SK-N-SH treated with all-trans-retinoic acid at 6 μM for 48 hours (cell line): ENCODE measurements at places on chromosomes 11 and 22.

DNA sequence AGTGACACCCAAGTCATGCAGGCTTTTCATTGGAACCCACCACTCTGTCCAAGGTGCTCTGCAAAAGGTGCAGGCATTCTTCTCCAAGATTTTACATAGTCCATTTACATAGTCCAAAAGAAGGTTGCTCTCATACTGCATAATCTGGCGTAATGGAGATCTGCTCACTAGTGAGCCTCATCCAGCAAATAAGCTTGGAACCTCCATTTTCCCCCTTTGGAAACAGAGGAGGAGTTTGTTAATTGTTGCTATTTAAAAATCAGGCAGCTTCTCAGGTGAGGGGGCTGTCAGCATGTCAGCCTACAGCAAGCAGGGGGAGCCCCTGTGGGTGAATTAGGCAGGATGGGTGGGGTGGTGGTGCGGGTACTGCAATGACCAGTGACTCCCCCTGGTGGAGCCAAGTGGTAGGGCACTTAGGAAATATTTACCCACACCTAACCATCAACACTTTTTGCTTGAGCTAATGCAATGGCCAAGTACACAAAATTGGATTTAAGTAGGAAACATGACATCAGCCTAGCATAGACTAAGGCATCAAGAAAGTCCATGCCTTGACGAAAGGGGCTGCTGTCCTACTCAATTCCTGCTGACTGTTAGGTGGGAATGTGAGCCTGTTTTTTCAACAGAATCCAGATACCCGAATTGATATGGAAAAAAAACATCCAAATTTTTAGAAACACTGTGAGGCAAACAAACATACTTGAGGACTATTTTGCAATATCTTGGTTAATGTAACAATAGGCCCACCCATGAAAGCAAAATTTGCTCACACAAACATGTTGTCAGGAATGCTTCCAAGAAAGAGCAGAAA, 64.5 kb downstream of the AMBRA1 start:
- peak; percentile 94 for ATAC-seq

DNA sequence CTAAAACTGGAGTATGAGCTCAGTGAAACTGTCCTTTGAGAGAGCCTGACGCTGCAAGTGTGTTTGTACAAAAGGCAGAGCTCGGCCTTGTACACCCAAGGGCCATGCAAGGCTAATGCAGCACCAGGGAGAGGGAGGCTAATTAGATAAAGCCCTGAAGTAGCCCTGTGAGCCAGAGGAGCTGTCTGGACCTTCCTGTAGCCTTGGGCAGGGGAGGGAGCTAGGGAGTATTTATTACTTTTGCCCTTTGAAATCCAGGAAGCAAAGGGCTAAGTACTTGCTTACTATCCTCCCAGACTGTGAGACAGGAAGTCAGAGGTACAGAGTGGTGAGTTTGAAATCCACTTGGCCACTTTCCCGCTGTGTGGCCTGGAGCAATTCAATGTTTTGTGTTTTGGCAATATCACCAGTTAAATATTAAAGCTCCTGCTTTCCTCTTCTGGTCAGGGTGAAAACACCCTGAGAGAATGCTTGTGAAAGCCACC, 10.2 kb upstream of the LDHA start:
- peak; percentile 77 for ATAC-seq

DNA sequence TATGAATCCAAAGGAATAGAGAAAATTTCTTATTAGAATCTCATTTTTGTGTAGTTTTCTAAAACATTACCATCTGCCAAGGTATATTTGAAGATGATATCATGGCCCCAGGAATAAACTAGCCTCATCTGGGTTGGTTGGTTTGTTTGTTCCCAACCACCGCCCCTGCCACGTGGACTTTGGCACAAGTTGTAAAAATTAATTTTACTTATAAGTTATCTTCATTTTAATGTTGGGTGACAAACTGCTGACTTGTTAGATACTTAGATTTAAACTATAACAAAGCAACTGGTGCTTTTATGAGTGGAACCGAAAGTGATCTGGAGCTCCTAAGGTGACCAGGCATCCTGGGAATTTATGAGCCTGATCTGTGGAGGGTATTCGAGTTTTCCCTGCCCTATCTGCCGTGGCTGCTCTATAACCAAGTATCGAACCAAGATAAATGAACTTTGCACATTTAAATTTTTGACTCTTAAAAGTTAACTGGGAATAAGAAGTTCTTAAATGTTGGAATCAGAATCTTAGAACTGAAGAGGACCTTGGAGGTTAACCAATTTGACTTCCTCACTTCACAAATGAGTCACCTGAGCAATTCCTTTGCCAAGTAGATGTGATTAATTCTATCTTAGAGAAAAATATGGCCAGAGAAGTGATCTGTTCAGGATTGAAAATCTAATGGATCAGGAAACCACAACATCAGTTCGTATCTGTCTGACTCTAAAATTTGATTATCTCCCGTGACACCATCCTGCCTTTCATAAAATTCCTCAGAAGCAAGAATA, 129.1 kb upstream of the ARHGAP42 start:
- ATAC-seq = no peak

DNA sequence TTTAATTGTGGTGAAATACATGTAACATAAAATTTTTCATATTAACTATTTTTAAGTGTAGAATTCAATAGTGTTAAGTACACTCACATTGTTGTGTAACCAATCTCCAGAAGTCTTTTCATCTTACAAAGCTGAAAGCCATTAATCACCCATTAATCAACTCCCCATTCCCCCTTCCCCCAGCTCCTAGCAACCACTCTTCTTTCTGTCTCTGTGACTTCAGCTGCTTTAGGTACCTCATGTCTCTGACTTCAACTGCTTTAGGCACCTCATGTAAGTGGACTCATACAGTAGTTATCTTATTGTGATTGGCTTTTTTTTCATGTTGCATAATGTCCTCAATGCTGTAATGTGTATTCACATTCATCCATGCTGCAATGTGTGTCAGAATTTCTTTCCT, 150.8 kb upstream of the NTM start:
- no peak for ATAC-seq

DNA sequence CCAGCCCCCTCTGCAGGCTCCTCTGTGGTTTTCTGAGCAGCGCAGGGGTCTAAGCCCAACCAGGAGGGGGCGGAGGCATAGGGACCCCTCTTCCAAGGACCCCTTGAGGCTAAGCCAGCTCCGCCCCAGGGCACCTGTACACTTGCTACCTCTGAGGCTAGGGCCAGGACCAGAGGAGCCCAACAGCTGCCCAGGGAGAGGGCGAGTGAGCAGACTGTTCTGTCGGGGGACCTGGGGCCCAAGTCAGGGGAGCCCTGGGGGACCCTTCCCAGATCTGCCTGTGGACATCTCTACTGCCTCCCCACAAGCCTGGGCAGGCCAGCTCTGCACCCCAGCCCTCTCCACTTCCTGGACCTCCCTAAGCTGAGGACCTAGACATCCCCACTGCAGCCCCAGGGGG, 1.8 kb downstream of the B4GALNT4 start:
- ATAC-seq = no peak

DNA sequence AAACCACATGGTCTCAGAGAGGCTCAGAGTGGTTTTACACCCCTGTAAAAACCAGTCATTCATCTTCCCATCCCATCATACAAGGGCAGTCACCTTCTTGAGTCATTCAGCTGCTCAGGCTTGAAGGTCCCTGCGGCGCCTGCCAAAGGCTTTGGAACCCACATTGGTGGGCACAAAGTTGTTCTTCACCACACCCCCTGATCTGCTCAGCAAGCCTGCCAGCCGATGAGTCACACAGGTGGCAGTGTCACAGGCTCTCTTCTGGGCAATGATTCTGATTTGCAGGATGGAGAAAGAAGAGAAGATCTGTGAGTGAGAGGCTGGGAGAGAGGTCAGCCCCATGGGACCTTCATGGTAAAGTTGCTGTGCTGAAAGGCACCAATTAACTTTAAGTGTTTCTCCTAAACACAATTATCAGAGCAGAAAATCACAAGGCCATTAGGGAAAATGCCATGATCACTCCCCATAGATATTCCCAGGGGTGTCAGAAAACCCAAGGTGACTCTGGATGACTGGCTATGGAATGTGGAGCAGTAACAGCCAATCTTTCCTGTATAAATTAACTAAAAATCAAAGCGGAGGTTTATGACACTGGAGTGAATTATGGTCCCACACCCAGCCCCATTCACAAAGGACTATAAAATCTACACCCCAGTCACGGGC, 4.4 kb downstream of the CALCA start:
- ATAC-seq = no peak

DNA sequence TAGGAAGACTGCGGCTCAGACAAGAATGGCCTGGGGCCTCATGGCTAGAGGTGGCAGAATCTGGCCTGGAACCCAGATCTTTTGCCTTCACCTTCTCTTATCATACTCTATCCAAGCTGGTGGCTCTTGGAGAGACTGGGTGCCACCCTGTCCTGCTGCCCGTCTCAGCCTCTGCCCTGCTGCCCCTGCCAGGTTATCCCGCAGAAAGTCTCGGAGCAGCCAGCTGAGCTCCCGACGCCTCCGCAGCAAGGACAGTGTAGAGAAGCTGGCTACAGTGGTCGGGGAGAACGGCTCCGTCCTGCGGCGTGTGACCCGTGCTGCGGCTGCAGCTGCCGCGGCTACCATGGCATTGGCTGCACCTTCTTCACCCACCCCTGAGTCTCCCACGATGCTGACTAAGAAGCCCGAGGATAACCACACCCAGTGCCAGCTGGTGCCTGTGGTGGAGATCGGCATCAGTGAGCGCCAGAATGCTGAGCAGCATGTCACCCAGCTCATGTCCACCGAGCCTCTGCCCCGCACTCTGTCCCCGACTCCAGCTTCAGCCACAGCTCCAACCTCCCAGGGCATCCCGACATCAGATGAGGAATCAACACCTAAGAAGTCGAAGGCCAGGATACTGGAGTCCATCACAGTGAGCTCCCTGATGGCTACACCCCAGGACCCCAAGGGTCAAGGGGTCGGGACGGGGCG, 5.9 kb downstream of the INCENP start:
- ATAC-seq = no peak

- ATAC-seq = no peak
These were observed 668.7 kb downstream of the BRD1 start for GRCh38 chr22:49158741-49159564.

GRCh38 chr11:133896028-133896427, 50.7 kb upstream of the SPATA19 start:
- ATAC-seq = no peak

DNA sequence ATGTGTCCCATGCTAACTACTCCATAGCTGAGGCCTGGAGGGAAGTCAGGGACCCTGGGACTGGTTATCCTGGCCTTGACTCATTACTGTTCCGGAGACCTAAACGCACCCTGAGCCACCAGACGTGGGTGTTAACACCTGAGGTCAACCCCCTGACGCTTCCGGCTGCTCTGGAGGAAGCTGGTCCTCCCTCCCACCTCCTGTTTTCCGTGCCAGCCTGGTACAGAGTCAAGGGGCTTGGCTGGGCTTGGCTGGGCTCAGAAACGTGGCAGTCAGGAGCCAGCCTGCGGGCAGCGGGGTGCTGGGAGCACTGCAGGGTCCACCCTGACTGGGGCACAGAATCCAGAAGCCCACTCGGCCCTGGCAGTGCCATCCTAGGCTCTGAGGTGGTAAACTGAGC, 2.6 kb downstream of the TMPRSS4 start:
- ATAC-seq = no peak

GRCh38 chr11:36195496-36196354, 93.5 kb downstream of the COMMD9 start:
- ATAC-seq = peak; percentile 90

GRCh38 chr22:24370401-24370800, 57.0 kb upstream of the ADORA2A start:
- ATAC-seq = no peak

- ATAC-seq = peak; percentile 84
These were observed 10.8 kb upstream of the OR51D1 start for GRCh38 chr11:4626207-4627099.

GRCh38 chr22:26464312-26464711, 19.3 kb downstream of the HPS4 start:
- no peak for ATAC-seq

DNA sequence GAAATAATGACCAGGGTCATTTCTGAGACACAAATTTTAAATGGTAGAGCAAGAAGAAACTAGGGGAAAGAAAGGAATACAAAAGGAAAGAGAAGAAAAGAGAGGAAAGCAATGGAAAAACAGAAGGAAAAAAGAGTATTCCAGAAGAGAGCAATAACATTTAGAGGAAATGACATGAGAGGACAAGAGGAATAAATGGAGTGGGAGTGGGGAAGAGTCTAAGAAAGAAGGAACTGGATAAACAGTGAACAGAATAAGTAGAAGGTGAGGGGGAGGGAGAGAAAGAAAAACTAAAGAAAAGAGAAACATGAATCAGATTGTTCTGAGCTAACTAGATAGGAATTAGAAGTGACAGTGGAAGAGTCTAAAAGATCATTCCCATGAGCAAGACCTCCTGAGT, 28.4 kb downstream of the PRDM10 start:
- no peak for ATAC-seq

DNA sequence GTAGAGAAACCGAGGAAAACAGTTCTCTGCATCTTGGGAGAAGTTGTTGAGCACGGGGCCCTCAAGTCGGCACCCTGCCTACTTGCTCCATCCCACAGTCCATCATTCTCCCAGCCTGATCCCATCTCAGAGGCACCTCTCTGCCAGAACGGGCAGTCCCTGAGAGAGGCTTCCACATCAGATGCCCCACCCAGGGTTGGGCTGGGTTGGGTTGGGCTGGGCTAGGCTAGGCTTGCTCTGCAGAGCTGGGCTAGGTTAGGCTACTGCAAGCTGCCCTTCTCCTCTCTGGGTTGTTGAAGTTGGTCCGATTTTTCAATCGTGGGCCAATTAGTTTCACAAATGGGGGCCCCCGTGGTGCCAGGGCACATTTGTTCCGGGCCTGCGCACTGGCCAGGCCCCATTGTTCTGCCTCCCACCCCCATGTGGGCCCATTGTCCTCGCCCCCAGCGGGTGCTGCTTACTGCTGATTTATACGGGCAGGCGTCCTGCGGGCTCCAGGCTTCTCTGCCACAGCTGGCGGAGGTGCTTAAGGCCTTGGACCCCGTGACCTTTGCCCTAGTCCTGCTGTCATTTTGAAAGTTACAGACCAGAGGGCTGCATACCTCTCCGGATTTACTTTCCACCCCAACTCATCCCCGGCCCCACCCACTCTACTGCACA, 63.7 kb upstream of the NNMT start:
- ATAC-seq = no peak

DNA sequence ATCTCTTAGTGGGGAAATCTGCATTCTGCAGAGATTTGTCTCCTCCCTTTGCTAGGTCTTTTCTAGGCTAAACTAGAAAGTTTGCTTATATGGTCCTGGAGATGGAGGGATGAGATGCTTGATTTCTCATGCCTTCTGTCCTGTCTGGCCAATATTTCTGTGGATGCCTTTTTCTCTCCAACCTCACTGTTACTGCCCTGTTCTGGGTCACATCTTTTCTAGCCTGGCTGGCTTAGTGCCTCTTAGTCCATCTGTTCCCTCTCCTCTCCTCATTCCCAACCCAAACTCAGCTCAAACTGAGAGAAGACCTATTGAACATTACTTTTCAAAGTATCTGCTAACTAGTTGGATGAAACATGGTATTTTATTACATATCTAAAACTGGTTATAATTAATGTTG, 62.0 kb downstream of the RRM1 start:
- ATAC-seq = no peak
